Fibroblast of skin of right biceps (primary cell): ENCODE measurements at places on chromosomes 12 and 14.
A peak's percentile ranks its signal among the peaks of the same experiment; 100 is the strongest.

GRCh38 chr14:50762931-50763300 is 68.0 kb downstream of the NIN start:
- no peak for DNase-seq

DNA sequence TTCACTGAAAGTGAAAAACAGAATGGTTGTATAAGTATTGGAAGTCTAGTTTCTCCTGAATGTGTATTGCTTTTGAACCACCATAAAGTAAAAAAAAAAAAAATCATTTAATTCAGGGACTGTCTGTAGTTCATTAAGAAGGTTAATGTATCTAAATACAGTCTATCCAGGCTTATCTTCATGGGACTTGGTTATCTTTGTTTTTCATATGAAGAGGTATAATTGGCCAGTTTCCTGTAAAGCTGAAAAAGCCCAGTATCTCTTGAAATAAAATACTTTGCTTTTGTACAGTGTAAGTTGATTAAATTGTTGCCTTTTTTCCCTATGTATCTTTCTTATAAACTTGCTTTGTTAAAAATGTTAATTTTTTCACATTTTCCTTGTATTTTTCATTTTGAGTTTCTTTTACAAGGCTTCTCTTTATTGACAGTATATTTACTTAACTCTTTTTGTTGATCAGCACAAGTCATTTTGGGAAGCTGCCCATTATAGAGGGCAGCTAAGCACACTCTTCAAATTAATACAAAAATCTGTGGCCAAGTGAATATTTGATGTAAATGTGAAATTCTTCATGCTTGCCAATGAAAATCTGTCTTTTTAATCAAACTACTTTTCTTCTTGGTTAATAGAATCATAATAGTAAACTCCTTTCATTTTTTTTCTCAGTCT is 156.0 kb downstream of the TMTC3 start:
- DNase-seq, result no peak

GRCh38 chr12:52231305-52232202 is 1.5 kb upstream of the KRT7 start:
- no peak for DNase-seq

DNA sequence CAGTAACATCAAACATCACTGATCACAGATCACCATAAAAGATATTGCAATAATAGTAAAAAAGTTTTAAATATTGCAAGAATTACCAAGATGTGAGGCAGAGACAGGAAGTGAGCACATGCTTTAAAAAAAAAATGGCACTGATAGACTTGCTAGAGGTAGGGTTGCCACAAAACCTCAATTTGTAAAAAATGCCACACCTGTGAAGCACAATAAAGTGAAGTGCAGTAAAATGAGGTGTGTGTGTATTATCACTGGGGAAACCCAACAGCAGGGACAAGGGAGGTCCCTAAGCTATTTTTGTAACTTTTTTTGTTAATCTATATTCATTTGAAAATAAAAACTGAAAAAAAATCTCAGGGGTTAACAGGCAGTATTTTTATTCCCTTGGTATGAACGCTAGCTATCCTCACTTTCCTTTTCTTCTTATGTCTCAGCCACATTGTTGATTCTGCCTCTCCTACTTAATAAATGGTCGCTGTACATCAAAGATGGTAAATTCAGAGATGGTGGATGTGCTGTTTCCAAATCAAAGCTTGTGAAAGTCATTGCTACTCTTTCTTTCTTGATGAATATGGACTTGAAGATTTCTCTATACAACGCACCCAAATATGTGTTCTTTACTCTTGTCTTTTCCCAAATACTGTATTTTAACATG is 14.0 kb upstream of the KLRD1 start:
- DNase-seq, result no peak

GRCh38 chr14:21241218-21241819 is 27.9 kb downstream of the HNRNPC start:
- peak; percentile 43 for DNase-seq
